Mucosa of descending colon (tissue), 3 donors: ENCODE measurements at places on chromosomes 1 and 21. TPM values are rescaled to one million over a fixed set of nuclear protein-coding genes. Genes with fewer than 3 reads are reported as not detected.

The FAM151A gene
- total RNA-seq, result 19.2 TPM

The ADCY10 gene
- total RNA-seq, result 0.07 TPM

The PHLDA3 gene
- 8.5 TPM for total RNA-seq

GRCh38 chr21:38958940-38959691 is 153.4 kb downstream of the ETS2 start:
- DNase-seq, result peak; percentile 54

GRCh38 chr1:224500796-224501195 is 66.2 kb upstream of the WDR26 start:
- no peak for DNase-seq

DNA sequence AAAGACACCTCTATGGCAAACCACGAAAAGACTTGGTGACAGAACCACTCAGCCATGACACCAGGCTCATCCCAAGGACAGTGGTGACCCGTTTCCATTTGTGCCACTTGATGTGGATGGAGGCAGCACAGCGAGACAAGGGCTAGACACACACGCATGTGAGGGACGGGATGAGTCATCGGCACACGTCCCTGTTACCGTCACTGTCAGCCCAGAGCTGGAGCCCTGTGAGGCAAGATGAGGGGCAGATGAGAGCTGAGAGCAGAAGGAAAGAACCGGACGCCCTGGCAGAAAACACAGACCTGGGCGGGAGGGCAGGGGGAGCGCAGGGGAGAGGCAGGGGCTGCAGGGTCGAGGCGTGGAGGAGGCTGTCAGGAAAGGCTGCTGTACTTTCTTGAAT is 57.8 kb downstream of the SIK1 start:
- DNase-seq, result no peak

- peak; percentile 56 for DNase-seq
These were observed 3.2 kb downstream of the TMEM201 start for GRCh38 chr1:9591669-9592509.

- no peak for DNase-seq
These were observed 308.8 kb downstream of the CAMTA1 start for GRCh38 chr1:7094086-7094485.
